Ascending aorta (tissue), 2 donors: ENCODE measurements at places on chromosomes 7 and 10.
A peak's percentile ranks its signal among the peaks of the same experiment; 100 is the strongest.

GRCh38 chr10:104501864-104502579 lies 139.1 kb upstream of the SORCS3 start:
- DNase-seq = no peak

GRCh38 chr7:47327346-47327697 lies 254.6 kb downstream of the TNS3 start:
- DNase-seq = no peak

DNA sequence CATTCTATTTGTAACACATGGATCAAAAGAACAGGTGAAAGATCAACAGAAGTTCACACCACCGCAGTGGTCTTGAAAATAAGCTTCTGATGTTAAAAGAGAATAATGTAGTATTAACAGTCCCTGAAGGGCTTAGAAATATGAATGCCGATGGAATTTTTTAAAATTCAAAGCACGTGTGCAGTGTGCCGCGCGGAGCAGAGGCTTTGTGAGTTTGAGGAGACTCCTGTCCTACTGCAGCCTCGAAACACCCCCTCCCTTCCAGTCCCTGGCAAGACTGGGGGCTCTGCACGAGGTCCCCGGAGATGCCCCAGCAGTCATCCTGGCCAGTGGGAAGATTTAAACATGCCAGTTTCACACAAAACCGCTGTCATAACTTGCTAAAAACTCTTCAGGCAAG lies 196.6 kb downstream of the DIP2C start:
- no peak for DNase-seq

DNA sequence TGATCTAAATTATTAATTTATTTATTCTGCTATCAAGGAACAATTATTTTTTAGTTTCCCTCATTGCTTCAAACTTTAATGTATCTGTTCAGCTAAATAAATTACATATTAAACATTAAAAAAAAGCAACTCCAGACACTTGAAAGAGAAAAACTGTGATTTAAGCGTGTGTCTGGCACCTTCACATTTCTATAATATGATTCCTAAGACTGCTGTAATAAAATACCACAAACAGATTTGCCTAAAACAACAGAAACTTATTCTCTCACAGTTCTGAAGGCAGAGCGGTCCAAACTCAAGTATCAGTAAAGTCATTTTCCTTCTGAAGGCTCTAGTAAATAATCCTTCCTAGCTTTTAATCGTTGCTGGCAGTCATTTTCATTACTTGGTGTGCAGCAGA lies 580.4 kb upstream of the KCND2 start:
- no peak for DNase-seq

DNA sequence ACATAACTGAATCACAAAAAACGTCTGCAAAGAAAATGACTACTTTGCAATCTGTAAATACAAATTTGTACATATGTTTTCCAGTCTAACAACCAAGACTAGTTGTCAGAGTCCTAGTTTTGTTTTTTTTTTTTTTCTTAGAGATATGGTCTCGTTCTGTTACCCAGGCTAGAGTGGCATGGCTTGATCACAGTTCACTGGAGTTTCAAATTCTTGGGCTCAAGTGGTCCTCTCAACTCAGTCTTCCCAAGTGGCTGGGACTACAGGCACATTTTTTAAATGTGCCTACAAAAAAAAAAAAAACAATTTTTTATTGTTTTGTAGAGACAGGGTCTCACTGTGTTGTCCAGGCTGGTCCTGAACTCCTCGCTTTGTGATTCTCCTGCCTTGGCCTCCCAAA lies 70.8 kb downstream of the ORC5 start:
- no peak for DNase-seq

DNA sequence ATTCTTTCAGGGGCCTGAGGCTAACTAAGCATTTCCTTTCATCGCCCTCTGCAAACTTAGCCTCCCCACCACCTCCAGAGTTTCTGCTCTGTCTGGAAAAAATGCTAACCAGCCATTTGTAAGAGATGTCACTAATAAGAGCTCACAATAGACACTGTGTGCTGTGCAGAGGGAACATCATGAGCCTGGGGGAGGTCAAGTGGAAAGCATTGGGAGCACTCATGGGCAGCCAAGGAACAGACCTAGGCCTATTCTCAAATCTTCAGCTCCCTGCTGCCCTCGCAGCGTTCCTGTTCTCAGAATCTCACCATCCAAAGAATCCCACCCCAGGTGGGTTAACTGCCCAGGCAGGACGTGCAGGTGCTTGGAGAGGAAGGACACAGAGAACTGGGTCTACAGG lies 27.1 kb upstream of the GPAM start:
- DNase-seq = no peak

- no peak for DNase-seq
Measured at GRCh38 chr10:123135415-123136141, at the start of gene HMX3. TSS of gene HMX3 (plus strand) at chr10:123135970. CDS start at chr10:123136051, 81 bp downstream.

- no peak for DNase-seq
Measured at GRCh38 chr10:54284526-54285193, 516.4 kb downstream of the PCDH15 start.

GRCh38 chr10:27646604-27647175 lies 98.9 kb downstream of the MKX start:
- DNase-seq = no peak

DNA sequence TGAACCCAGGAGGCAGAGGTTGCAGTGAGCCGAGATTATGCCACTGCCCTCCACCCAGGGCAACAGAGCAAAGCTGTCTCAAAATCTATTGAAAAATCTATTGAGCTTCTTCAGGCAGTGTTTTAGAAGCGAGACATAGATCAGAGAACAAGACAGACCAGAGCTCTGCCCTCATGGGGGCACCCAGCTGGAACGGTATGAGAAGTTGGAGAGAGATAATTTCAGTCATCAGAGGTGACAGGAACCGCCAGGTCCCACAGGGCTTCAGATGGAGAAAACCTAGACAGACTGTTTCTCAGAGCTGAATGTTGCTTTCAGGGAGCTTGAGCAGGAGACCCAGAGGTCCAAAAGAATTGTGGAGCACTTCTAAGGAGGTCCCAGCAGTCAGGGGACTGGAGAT lies 14.2 kb upstream of the GTF2IRD1 start:
- no peak for DNase-seq

DNA sequence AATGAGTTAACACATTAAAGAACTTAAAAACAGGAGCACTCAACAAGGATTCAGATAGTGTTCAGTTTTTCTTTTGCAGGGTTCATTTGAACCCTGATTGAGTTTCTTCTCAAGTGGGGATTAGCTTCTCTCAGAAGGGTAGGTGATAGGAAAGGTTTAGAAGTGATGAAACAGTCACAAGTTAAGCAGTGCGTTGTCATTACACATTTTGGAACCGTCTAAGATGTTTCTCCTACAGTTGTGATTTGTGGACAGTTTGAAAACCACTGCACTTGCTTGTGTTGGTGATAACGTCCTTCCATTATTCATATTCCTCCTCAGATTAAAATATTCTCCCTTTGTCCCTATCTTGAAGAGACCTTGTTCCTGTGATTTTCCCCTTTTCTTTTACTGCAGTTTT lies 2.7 kb downstream of the STMP1 start:
- no peak for DNase-seq

- DNase-seq = peak; percentile 51
Measured at GRCh38 chr7:70614237-70615045, 517.5 kb upstream of the GALNT17 start.

DNA sequence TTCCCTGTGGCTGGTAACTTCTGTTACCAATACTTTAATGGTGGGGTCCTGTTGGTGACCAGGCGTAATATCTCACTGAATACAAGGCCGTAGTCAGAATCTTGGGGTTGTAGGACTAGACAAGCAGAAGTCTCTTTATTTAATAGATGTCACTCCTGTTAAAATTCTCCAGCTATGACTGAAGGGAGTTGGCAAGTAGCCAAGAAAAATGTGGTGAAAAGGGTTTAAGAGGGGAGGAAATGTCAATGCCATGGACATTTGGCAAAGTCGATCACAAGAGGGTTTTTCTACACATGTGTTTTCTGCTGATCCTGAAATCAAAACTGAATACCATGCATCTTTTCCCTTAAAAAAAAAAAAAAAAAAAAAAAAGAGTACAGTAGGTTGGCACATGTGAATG lies 533.5 kb downstream of the AUTS2 start:
- DNase-seq = no peak

DNA sequence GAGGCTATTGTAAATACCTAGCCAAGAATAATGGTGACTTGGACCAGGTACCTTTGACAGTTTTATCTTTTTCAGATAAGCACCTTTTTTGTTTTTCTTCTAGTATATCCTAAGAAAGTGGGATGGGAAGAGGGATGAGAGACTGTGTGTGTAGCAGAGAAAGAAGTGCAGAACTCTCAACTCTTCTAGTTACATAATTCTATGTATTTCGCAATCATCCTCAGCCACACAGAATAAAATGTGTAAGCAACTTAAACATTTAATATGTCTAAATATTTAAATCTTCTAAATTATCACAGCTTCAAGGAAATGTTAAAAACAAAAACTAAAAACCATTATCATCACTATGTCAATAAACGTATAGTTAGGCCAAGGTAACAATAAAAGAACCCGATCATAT lies 42.6 kb upstream of the GSAP start:
- DNase-seq = no peak

DNA sequence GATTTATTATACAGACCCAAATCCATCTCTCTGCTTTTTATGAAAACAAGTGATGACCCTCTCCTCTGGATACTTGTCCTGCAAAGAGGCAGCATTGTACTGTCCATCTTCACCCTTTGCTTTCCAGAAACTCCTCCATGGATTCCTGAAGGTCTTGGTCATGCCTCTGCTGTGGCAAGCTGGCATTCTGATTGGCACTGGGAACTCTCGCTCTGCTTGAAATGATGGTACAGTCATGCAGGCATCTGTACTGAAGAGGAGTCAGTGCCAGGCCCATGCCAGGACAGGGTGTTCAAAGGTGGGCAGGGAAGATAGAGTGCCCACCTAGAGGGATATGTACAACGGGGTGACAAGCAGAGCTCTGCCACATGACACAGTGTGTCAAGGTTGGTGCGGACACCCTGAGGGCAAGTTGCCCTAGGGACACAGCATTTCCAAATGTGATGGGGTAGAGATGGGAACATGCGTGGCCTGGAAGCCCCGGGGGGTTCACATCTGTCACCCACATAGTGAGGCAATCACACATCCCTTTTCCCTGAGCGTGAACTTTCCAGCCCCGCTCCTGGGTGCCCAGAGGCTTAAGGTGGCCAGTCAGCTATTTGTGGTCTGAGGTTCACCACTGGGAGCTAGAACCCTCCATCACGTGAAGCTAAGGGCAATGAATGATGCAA lies 235.7 kb upstream of the TCERG1L start:
- no peak for DNase-seq

DNA sequence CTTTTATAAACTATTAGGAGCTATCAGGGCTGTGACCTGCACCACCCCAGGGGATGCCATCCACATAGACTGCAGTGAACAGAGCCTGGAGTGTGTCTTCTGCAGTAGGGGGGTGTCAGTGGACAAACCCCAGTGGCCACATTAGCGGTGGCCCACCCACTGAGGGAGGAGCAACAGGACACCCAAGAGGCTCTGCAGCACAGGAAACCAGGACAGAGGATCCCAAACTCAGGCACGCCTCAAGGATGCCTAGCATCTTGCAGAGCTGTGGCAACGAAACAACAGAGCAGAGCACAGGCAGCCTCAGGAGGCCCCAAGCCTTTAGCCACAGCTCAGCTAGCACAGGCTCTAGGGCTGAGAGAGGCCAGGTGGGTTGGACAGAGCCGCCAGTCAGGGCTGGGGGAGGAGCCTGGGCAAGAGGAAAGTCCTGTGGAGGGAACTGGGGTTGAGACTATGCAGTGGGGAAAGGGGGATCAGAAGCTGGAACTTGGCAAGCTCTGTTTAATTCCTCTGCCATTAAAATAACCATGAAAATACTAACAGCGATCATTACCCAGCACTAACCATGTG lies 53.8 kb downstream of the GRID1 start:
- no peak for DNase-seq

DNA sequence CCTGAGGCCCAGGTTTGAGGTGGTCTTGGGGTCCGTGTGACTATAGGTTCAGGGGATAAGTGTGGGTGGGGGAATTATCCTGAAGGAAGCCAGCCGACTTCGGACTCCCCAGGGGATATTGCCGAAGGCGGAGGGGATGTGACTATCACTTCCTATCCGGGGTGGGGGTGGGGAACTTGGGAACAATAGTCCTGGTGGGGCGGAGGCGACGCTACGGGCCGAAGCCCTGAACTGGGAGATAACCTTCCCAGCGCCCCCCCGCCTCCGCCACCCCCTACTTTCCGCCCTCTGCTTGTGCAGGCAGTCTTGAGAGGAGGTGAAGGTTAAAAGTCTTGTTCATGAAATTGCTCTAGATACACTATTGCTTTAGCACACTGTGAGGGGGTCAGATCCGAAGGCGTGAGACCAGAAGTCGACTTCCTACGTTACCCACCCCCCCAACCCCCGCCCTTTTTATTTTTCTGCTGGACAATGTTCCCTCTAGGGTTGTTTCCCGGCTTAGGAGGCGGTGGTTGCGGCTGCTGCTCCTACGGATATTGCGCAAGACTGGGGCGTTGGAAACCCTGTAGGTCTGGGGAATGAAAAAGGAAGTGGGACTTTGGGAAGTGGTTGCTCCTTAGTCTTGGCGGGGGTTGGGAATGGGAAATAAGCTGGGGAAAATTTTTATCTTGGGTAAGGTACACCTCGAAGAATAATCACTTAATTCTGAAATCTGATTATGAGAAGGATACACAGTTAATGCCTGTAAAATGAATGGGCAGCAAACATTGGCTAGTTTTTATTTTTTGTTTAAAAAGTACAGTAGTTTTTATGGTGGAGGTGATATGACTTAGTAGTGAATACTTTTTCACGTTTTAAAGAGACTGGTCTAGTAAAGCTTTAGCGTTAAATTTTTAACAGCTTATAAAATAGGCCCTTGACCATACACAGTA lies 1.5 kb downstream of the PTPN12 start:
- DNase-seq = peak; percentile 60

- DNase-seq = no peak
Measured at GRCh38 chr10:103540722-103541121, 47.2 kb downstream of the NEURL1 start.

DNA sequence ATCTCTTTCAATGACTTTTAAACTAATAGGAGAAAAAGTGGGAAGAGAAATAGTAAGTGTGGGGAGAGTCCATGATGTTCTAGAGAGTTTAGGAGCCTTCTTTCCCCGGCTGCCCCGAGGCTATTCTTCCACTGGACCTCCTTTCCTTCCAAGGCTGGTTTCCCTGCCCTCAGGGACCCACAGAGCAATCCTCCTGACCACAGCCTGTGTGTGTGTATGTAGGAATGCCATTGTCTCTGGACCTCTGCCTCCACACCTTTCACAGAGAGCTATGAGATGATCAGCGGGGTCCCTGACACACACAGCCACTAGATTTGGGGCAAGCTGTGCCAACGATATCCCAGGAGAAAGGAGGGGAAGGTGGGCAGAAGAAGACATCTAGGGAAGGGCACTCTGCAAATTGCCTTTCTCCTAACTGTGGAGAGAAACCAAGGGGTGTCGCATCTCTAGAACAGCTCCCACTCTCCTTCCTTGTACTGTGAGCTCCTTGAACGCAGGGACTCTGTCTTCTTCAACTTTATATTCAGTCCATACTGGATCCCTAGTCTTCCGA lies 13.3 kb upstream of the CHCHD3 start:
- no peak for DNase-seq
